ENCODE measurements at places on chromosomes 1 and 21. TPM values are rescaled to one million over a fixed set of nuclear protein-coding genes. Genes with fewer than 3 reads are reported as not detected.

DNA sequence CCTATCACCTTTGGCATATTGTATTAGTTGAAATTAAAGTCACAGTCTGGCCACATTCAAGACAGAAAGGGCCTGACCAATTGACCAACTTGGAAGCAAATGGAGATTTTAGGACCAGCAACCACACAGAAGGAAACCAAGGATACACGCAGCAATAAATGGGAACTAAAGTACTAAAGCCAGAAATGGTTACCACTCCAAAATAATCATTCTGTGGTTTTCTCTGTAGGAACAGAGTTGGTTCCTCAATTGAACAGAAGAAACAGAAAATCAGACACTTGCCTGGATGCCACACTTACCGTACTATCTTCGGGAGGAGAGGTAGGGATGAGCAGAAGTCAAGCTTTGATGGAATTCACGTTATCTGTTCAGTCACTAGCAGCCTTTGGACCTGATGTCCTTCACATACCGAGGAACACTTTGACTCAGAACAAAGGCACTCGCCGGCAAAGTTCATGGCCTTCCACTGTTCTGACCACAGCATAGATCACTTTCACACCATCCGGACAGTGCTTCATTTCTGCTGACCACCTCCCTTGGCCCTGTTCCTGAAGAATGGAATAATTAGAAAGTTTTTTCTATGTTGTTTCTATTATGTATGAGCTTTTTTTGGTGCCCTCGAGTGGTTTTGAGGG lies 96.9 kb downstream of the LPAR3 start:
- no peak for DNase-seq

GRCh38 chr1:207863893-207864535 lies 46.9 kb downstream of the CD34 start:
- no peak for DNase-seq

DNA sequence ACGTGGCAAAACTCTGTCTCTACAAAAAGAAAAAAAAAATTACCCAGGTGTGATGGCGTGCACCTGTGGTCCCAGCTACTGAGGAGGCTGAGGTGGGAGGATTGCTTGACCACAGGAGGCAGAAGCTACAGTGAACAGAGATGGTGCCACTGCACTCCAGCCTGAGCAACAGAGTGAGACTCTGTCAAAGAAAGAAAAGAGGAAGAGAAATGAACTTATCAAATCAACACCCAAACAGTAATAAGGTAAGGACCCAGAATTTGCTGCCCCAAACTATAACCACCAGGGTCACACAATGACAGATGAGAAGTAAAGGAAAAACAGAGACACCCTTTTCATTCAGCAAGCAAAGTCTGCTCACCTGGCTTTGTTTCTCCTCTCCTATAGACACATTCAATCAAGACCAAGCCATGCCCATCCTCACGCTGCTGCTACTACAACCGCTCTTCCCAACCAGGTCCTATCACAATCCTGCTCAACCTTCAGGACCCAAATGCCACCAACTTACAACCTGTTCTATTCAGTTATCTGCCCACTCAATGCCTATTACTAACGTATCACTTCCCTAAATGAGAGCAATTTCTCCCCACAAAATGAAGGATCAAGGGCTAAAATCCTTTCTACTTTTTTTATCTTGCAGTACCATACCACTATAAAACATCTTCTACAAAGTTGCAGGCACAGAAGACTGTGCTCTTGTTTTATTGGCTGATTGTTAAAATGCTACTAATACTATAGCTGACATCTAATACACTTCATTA lies 183.5 kb downstream of the RERE start:
- no peak for DNase-seq

- no peak for DNase-seq
Observed at GRCh38 chr21:36510911-36511310, 31.0 kb upstream of the CLDN14 start.

DNA sequence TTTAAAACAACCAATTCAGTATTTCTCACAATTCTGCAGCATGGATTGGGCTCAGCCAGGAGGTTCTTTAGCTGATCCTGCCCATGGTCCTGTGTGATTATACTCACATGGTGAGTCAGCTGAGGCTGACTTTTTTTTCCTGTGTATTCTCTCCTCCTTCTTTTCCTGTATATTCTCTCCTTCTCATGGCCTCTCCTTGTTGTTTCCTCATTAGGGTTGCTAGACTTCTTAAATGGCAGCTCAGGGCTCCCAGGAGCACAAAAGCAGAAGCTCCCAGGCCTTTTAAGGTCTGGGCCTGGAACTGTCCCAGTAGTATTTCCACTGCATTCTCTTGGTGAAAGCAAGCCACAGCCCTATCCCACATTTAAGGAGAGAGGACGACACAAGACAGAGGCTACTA lies 26.8 kb downstream of the VANGL1 start:
- DNase-seq, result no peak

The RIMKLA gene
- 5.8 TPM for total RNA-seq

The SERPINC1 gene
- not detected for total RNA-seq

The LINGO4 gene
- not detected for total RNA-seq

The ERG gene
- 3.0 TPM for total RNA-seq

Measured in H1 (cell line).